Stimulated activated memory B cell treated with anti-CD40 and anti-IgM and Interleukin-4, amounts not matched to agents 10 μg/mL and 1 μg/mL and 100 μg/mL, for 72 hours (primary cell): ENCODE measurements at places on chromosomes 3 and 15.
A peak's percentile ranks its signal among the peaks of the same experiment; 100 is the strongest.

- no peak for ATAC-seq
These were observed 24.9 kb downstream of the DENND4A start for GRCh38 chr15:65767264-65767595.

- no peak for ATAC-seq
These were observed 216.9 kb upstream of the DCBLD2 start for GRCh38 chr3:99118381-99118780.

DNA sequence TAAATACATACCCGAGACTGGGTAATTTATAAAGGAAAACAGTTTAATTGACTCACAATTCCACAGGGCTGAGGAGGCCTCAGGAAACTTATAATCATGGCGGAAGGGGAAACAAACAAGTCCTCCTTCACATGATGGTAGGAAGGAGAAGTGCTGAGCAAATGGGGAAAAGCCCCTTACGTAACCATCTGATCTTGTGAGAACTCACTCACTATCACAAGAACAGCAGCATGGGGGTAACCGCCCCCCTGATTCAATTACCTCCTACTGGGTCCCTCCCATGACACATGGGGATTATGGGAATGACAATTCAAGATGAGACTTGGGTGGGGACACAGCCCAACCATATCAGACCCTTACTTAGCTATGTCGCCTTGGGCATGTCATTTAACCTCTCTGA lies 27.7 kb downstream of the SCG3 start:
- no peak for ATAC-seq

- peak; percentile 81 for ATAC-seq
These were observed 340 bp downstream of the TMEM44 start for GRCh38 chr3:194632809-194633348.

GRCh38 chr3:101204246-101204645 lies 116.1 kb downstream of the IMPG2 start:
- ATAC-seq, result no peak

- ATAC-seq, result no peak
These were observed 92.5 kb upstream of the MB21D2 start for GRCh38 chr3:193010191-193010590.

- no peak for ATAC-seq
These were observed at the start of gene SCG5 for GRCh38 chr15:32641517-32642059. Gene SCG5 (plus strand): TSS chr15:32641710. CDS start chr15:32643593, 1,883 bp downstream.

DNA sequence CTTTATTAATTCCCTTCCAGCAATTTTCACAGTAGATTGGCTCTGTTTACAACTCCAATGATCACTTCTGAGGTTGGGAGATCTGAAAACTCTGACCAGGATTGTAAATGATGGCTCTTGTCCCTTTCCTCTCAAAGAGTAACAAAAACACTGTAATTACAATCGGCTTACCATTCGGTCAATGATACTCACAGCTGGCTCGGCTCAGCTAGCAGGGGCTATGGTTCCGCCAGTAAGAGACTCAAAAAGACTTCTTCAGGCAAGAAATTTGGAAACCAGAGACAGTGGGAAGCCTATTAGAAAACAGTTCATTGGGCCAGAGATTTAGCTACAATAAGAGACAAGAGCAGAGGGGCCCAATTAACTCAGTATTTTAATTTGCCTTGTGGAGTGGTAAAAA lies 96.6 kb downstream of the LRRC3B start:
- ATAC-seq, result no peak

DNA sequence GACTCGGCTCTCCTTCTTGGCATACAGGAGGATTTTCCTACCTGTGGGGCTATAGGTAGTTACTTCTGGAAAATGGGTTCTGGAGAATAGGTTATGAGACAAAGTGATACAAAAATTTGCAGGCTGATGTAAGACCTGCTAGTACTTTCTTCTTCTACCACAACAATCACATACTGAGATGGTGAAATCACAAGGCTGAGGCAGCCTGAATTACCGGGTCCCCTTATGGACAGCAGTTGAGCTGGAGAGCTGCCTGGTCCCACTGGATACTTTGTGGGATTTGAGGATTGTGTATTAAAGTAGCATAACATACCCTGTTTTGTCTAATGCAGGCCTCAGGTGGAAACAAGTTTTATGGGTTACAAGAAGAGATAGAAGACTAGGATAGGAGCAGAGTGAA lies 86.5 kb upstream of the FAM98B start:
- ATAC-seq, result no peak

DNA sequence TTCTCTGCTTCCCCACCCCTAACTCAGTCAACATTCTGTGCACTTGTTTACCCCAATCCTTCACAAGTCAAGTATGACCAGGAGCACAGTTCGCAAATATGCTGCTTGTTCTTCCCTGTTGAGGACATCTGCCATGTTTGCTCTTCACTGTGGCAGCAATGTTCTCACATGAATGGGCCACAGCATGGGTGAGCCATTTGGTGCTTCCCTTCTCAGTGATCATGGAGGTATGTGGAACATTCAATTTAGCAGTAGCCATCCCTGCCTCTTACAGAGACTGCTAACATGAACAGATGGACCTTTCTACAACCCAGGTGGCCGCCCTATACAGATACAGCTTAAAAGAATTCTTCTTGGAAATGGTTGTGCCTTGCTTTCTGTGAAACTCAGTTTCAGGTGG lies 660.1 kb upstream of the SGO1 start:
- ATAC-seq, result no peak

GRCh38 chr3:55720614-55721013 lies 233.5 kb upstream of the WNT5A start:
- no peak for ATAC-seq

DNA sequence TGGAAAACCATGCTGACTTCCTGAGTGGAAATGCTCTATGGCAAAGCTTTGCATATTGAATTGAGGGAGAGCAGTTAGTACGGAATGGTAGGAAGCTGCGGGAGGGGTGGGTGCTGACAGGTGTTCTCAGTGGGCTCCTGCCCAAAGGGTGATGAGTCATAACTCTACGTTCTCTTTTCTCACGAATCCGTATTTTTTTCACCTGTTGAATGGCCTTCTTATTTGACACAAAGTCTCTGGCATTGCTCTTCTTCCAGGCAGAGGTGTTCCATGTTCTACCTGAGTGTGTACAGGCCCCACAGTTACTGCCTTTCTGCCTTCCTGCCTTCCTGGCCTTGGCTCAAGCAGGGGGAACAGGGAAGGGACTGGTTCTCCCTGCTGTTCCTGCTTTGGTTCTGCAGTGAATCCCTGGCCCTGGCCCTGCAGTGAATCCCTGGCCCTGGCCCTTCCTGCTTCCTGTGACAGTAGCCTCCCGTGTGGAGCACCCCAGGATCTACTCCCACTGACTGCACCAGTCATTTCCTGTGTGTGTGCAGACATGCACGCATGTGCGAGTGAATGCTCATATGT lies 31.9 kb downstream of the TRAK1 start:
- peak; percentile 75 for ATAC-seq

DNA sequence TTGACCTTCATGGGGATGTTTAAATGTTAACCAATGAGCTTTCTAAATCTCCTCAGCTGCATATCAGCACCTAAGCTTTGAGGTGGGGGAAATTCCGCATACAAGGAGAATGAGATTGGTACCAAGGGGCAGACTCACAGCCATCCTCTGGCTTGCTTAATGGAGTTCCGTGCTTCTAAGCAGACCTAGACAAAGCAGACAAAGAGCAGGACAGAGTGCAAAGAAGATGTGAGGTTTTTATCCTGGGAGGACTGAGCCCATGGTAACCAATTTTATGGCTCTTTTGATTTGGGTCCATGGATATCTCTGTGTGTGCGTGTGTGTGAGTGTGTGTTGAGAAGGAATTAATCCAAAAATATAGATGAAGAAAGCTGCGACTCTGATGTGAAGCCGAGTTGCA lies 7.5 kb downstream of the TAFA4 start:
- no peak for ATAC-seq

DNA sequence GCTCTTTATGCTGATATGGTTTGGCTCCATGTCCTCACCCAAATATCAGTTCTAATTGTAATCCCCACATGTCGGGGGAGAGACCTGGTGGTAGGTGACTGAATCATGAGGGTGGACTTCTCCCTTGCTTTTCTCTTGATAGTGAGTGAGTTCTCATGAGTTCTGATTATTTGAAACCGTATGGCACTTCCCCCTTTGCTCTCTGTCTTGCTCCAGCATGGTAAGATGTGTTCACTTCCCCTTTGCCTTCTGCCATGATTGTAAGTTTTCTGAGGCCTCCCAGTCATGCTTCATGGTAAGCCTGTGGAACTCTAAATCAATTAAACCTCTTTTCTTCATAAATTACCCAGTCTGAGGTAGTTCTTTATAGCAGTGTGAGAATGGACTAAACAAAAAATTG lies 107.6 kb downstream of the IMPG2 start:
- ATAC-seq, result no peak

DNA sequence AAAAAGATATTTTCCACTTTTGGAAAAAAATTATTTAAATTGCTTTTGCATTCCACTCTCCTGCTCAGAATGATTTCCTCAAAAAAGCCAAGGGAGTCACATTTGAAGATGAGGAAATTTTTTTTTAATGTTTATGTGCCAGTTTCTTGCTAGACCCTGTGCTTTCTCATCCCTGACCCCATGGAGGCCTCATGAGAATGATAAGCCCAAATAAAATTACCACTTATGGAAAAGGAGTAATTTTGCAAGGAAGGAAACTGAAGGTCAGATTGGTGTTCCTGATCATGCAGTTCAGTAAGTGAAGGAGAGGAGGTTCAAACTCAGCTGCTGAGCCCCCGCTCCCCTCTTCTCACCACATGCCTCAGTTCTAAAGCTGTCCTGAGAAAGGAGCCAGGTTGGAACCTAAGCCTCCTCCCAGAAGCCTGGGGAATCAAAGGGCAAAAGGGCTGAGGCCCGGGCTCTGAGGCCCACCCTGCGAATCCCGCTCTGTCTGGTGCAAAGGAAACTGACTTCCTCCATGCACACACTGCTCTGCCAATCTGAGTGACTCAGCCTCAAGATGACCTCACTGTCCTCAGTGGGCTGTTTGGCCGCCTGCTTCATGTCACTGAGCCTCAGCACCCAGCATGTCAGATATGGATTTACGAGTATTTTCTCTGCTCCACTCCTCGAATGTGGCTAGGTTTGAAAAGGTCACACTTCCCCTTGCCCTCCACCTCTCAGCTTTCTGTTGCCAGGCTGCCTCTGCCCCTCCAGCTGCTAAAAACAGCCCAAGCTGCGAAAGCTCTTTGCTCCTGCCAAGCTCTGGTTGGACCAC lies 56.9 kb upstream of the FLNB start:
- ATAC-seq, result no peak

DNA sequence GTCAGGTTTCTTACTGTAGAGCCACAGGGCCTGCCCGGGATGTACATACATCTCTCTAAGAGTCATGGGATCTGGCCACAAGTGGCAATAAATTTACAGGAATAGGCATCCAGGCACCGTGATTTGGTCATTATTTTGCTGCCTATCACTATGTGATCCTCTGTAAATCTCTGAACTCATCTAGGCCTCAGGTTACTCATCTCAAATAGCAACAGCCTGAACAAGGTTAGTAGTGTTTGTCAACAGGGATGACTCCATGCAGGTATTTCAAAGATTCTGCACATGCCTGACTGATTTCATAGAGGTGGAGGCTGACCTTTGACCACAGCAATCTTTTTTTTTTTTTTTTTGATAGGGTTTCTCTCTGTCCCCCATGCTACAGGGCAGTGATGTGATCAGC lies 88.8 kb upstream of the TBL1XR1 start:
- ATAC-seq, result no peak

GRCh38 chr3:41848753-41849574 lies 112.9 kb downstream of the ULK4 start:
- ATAC-seq, result no peak

GRCh38 chr3:117863146-117863545 lies 1153.6 kb downstream of the TUSC7 start:
- ATAC-seq, result no peak

GRCh38 chr3:64304828-64305410 lies 79.7 kb upstream of the PRICKLE2 start:
- peak; percentile 12 for ATAC-seq

DNA sequence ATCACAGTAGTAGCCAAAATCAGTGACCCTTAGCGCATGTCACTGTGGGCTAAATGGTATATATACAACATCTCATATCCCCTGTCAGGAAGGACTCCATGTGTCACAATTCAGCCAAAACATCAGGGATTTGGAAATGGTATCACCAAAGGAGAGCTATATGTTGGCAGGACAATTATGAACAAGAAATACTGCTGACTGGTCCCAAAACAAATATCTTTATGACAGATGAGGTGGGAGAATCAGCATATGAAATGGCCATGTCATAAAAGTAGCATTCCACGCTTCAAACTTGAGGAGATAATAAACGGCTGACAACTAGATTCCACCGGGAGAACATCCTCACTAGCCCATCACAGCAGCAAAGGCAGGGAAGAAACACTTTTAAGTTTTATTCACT lies 158.4 kb downstream of the MAGI1 start:
- no peak for ATAC-seq

GRCh38 chr3:144645300-144645699 lies 673.7 kb downstream of the DIPK2A start:
- no peak for ATAC-seq

- no peak for ATAC-seq
These were observed 62.1 kb upstream of the CGNL1 start for GRCh38 chr15:57314221-57314620.

GRCh38 chr15:27448986-27449385 lies 478.0 kb downstream of the GABRG3 start:
- no peak for ATAC-seq

GRCh38 chr3:173301647-173302046 lies 95.9 kb upstream of the NLGN1 start:
- no peak for ATAC-seq

GRCh38 chr15:42354824-42355223 lies 4.5 kb upstream of the CAPN3 start:
- no peak for ATAC-seq

DNA sequence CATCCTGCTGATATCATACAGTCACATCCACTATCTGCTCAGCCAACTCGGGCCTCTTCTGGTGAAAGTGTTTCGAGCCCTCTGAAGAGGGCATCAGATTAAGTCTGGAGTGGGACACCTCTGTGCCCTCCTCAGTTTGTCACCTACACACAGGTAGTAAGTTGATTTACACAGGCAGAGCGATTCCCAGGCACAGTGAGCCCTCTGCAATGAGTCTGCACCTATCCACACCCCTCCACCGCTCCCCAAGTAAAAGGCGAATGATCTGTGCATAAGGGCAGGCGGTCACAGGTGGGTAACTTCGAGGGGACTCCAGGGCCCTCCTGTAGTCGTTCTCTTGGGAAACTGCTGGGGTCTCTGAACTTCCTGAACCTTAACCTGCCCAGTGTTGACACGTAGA lies 152.0 kb downstream of the ATP10A start:
- no peak for ATAC-seq

- no peak for ATAC-seq
These were observed 317.5 kb upstream of the IGF1R start for GRCh38 chr15:98330692-98331435.
